Activated CD8-positive, alpha-beta memory T cell treated with anti-CD3 and anti-CD28 coated beads for 48 hours (primary cell): ENCODE measurements at places on chromosomes 2 and 18.

GRCh38 chr2:236190674-236191073 lies 22.5 kb upstream of the GBX2 start:
- no peak for DNase-seq

DNA sequence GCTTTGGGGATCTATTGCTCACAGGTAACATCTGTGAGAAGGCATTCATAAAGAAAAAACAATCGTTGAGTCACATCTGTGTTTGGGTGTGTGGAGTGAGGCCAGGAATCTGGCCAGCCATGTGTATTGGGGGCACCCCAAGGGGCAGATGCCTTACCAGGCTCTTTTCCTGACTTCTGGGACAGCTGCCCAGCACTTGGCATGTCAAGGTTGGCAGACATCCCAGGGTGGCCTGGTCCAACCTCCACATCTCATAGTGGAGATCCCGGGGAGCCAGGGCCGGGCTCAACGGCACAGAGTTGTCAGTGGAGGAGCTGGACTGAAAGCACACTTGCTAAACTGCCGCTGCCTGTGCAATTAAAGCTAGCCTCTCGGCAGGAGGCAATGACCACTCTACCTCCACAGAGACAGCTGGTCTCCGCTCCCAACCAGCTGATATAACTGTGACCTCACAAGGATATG lies 75.3 kb upstream of the MGAT4A start:
- no peak for DNase-seq

GRCh38 chr2:191144217-191144616 lies 6.6 kb downstream of the STAT4 start:
- DNase-seq: no peak

- DNase-seq: no peak
Observed at GRCh38 chr2:25227576-25227975, 59.2 kb upstream of the POMC start.

DNA sequence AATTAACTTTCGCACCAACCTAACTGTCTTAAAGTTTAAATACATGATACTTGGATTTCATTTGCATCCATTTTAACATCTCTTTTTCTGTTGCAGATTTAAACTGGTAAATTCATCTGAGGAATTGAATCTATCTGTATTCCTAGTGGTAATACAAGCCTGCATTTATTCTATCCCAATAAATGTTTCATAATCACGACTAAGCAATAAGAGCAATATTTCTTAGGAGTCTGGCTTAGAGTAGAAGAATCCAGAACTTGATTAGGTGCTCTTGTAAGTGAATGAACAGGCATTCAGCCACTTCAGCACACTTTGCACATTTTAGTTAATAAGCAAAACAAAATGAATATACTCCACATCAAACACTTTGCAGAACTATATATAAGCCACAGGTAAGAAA lies 27.0 kb downstream of the MSH6 start:
- DNase-seq: no peak

GRCh38 chr2:149513461-149513860 lies 74.1 kb downstream of the MMADHC start:
- DNase-seq: no peak

DNA sequence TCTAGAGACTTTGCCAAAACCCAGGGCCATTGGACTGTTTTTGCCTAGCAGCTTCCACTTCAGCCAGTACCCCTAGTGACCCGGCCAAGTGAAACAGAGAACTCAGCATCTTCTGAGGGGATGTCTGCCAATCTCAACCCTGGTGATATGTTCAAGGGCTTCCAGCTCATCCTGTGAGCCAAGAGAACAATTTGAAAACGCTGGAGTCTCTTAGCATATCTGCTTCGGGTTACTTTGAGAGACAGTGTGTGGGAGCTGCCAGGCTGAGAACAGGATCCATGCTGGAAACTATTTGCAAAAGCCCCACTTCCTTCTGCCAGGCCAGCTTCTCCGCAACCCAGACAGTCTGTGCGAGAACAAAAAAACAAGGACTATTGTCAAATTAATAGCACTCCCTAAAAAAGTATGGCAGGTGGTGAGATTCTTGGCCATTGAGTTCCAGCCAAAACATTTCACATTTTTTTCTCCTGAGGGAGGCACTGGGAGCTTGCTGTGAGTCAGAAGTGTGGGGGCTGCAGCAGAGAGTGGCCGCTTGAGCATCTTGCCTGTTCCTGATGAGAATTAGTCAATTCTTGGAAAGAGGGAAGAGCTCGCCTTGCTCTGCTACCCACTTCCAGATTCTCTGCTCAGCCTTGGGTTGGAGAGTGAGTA lies 395.6 kb upstream of the TRIB2 start:
- DNase-seq: no peak

DNA sequence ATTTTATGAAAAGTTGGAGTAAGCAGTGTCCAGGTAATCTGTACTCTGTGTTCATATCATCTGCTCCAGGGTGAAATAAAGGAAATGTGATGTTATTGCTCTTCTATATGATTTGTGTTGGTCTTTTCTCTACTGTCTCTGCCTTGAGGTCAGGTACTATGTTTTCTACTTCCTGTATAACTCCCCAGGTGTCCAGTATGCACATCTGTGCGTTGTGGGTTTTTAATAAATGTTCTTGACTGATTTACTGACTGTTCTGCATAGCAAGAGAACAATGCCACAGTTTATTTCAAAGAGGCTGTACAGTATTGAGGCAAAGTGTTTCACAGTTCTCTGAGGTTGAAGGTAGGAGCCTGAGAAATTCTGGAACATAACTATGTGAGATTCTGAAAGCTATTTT lies 89.7 kb downstream of the BABAM2 start:
- no peak for DNase-seq

GRCh38 chr2:22282220-22282619 lies 1102.8 kb upstream of the KLHL29 start:
- DNase-seq: no peak

DNA sequence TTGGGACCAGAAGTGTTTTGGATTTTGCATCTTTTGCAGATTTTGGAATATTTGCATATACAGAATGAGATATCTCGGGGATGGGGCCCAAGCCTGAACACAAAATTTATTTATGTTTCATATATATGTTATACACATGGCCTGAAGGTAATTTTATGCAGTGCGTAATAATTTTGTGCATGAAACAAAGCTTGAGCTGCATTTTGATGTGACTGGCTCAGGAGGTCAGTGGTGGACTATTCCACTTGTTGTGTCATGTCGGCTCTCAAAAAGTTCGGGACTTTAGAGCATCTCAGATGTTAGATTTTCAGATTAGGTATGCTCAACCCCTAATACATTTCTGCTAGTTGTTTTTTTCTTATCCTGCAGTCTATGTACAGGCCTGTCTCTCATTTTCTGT lies 145.4 kb downstream of the FAM210A start:
- no peak for DNase-seq

GRCh38 chr2:49770919-49771318 lies 616.6 kb upstream of the FSHR start:
- no peak for DNase-seq

GRCh38 chr2:210003359-210003758 lies 921 bp downstream of the RPE start:
- DNase-seq: no peak
